Hematopoietic multipotent progenitor cell treated with erythropoietin and hydrocortisone succinate and interleukin-3 and kit ligand, for 17 days (in vitro differentiated cells): ENCODE measurements at places on chromosomes 5 and 9.

- DNase-seq, result no peak
Observed at GRCh38 chr5:135543001-135543484, 7.3 kb upstream of the NEUROG1 start.

GRCh38 chr5:27083449-27084415 is 45.3 kb upstream of the CDH9 start:
- no peak for DNase-seq

- DNase-seq, result no peak
Observed at GRCh38 chr5:96220610-96221390, 212.2 kb downstream of the PCSK1 start.

DNA sequence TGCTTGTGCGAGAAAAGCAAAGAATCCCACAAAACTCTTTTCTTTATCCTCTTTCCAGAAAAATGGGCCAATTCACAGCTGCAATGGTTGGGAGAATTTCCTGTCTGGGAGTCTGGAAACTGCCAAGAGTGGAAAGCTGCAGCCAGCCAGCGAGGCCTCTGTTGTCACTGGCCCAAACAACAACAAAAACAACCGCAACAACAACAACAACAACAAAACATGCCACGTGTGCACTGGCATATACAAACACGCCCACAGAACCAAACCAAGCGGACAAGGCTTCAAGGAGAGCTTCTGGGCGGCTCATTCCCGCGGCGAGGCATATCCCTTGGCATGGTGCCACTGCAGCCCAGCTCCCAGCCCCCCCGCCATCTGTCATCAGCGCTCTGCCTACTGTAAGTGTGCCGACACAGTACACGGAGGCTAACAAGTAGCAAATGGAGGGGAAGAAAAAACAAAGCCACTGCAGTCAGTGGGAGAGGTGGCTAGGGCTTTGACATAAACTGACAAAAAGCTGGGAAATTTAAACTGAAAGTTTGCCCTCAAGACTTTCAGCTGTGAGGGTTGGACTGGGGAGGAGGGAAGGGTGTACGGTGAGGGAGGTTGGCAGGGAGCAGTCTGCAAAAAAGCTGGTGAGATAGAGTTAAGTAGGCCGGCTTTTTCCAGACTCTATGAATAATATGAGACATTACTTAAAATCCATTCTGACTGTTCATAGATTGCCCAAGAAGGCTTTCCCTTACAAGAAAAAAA is 165.0 kb upstream of the ZNF462 start:
- no peak for DNase-seq

GRCh38 chr5:91521334-91521733 is 138.2 kb upstream of the ARRDC3 start:
- no peak for DNase-seq

GRCh38 chr5:156981481-156981880 is 18.5 kb upstream of the TIMD4 start:
- no peak for DNase-seq

DNA sequence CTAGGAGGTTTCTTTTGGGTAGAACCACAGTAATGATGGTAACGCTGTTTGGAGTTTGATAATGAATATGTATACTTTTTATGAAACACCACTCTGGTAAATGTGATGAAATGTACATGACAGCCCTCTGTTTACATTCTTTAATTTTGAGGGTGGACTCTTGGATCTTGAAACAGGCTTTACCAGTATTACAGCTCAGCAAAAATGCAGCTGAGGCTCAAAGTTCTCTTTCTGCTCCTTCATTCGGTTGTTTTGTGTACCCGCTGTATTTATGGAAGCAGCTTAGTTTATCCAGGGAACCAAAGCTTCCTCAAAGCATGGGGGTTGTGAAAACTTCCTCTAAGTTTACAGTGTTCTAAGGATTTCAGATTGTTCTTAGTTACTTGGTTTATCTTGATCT is 11.1 kb downstream of the GAPVD1 start:
- DNase-seq, result peak; percentile 41

DNA sequence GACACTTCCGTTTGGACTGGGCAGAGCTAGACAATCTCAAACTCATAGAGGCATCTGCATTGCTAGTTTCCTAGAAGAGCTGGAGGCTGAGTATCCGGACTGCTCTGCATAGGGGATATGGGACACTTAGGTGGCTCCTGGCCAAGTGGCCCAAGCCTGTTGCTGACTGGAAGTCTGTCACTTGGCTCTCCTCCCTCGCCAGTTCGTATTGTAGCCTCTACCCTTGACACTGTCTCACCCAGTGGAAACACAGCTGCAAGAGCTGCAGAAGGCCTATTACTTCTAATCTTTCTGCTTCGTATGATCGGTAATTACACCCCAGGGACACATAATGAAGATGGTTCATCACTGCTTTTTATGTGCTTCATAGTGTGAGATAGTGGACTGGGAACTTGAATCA is 34.7 kb downstream of the ITGA1 start:
- DNase-seq, result no peak

- no peak for DNase-seq
Observed at GRCh38 chr5:94853120-94853519, 234.7 kb downstream of the SLF1 start.

DNA sequence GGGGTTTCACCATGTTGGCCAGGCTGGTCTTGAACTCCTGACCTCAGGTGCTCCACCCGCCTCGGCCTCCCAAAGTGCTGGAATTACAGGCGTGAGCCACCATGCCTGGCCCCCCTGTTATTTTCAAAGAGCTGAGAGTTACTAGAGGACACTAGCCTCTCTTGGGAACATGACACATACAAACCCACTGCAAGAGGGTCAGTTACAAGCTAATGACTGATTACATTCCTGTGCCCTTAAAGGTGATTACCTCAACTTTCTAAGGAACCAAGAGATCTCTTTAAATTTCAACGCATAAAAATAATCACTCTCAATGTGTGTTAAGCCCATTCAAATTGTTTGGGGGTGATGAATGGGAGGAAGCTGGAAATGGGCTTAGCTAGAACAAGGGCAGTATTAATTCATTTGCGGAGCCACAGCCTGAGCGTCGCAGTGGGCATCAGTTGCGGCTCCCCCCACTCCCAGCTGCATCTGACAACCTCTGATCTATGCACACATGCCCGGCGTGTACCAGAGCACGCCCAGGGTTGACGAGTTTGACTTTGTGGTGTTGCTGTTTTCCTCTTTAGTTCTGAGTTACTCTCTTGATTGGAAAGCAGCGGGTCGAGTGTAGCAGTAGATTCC is 146.9 kb downstream of the GOLPH3 start:
- no peak for DNase-seq

DNA sequence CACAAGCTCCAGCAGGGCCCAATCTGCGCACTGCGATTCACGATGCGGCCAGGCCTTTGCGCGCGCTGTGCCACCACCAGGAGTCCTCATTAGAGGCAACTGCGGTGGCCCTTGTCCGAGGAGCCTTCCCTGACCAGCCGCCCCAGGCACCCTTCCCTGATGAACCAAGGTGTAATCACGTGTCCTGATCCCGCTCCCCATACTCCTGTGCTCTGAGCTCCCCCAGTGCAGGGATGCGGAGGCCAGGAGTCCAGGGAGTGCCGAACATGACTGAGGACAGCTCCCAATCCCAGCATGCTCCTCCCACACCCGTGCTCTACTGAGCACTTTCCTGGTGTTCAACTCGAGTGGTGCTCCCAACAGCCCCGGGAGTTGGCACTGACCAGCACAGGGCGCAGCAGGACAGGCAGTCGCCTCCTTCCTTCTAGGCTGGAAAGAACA is 134.8 kb downstream of the ZNF354C start:
- no peak for DNase-seq

GRCh38 chr9:87594662-87595061 is 97.0 kb downstream of the DAPK1 start:
- DNase-seq, result no peak

DNA sequence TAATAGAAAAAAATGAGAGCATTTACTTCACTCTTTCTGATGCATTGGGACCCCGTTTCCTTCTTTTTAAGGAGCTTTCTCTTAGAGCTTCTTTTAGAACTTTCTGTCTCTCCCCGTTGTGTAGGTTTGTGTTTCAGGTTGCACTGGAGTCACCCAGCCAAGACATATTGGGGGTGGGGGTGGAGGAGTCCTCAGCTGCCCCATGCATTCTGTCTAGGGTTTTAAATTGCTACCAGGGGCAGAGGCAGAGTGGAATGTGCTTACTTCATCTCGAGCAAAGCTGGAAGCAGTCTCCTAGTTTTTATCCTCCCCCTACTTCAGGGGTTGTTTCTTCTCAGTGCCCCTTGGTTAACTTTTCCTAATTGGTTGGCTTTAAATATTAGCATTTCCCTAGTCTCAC is 9.4 kb downstream of the OR2K2 start:
- no peak for DNase-seq

- peak; percentile 49 for DNase-seq
Observed at GRCh38 chr5:96868603-96869371, 7.5 kb upstream of the ERAP2 start.

DNA sequence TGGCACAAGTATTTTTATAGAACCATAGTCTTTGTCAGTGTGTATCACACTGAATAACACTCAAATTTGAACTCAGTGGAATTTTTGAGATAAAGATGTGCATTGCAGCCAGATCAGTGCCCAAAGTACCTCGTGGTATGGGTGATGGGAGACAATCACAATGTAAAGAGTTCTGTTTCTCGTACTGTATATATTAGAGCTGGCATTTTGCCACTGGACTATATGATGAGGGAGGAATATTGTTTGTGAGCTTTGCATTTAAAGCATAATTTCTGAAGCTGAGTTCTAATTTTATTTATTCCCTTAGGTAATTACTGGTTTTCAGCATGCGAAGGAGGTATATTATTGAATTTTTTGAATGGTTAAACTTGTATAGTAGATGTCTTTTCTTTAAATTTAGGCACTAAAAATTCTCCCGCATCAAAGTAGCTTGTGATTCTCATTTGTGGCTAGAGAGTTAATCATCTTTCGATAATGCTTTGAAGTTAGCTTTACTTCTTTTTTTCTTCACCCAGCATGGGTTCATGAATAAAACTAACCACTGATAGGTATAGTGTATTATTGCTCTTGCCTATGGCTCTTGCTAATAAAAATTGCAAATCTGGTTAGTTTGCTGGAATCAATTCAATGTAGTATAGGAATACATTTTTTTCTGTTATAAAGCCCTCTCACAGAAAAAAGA is 43.1 kb downstream of the PAM start:
- no peak for DNase-seq

DNA sequence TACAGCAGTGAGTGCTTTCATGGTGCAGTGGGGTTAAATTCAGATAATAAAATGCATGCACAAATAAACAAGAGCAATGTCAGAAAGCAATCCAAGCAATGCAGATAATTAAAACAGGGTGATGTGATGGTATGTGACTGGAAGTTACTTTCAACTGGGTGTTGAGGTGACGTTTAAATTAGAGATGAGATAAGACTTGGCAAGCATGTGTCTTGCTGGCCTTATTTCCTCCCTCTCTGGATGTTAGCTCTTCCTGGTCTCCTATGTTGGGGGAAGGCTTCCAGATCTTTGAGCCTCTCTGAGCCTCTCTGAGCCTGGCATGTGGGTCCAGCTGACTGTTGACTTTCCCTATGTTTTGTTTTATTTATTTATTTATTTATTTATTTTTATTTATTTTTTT is 54.4 kb downstream of the DOCK2 start:
- no peak for DNase-seq

- no peak for DNase-seq
Observed at GRCh38 chr9:127640908-127641545, 28.9 kb downstream of the STXBP1 start.

DNA sequence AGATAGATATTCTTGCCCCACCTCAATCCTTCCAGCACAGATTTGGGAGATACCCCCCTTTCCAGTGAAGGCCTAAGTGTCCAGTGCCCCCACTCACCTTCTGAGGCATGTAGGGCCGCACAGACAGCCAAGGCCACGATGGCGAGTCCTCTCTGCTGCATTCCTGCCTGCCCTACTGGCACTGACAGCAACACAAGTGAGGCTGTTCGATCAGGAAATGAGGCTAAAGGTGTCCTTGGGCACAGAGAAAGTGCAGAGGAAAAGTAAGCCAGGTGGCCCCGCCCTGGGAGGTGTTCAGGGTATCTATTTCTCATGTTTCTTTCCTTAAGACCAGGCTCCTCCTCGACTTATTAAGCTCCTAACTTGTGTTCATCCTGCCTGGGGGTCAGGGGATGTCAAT is at the start of gene CCL28:
TSS of gene CCL28 (minus strand) at position 236 of the 400 bp plus-strand sequence. CDS start at position 161, 75 bp downstream.
- DNase-seq, result no peak

DNA sequence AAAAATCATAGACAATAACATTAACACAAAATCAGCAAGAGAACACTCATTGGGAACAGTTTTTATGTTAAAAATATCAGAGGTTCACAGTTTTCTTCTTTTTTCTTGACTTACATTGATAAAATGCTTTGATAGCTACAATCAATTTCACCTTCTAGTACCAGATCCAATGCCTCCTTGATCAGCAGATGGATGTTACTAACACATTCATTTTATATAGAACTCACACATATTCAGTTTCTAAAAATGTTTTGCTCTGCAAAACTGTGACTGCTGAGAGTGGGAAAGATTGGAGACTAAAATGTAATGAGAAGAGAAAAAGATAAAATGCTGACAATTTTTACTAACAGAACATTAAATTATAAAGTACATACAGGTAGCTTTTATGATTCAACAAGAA is 143.1 kb downstream of the TTC39B start:
- no peak for DNase-seq

DNA sequence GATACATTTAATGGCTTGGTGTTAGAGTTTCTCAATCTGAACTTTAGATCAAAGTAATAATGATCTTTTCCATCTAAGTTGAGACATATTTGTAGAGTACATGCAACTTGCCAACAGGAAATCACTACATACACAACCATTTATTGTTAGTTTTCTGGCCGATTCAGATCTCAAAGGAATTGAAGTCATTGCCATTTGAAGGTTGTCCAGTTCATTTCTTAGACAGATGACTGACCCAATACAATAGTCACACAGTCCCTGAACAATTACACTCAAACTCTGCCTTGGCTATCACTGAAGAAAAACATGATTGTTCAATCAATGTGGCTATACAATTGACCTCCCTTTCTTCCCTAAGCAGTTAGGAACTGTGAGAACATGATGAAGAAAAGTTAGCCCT is 753.2 kb upstream of the RIOK2 start:
- DNase-seq, result no peak

DNA sequence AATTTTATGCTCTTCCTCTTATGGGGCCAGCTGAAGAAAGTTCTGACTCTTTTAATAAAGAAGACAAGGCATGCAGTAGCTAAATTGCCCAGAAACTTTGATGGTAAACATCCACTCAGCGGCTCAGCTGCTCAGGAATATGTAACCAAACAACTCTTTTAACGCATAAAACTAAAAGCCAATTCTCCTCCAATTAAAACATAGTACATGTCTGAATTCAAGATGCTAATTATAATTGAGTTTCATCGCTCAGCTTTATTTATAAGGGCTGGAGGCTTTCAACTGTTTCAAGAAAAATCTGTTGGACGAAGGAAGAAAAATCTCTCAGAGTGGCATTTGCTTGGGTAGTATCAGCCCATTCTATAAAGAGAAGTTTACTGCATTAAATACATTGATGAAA is 359.5 kb downstream of the PTPRD start:
- DNase-seq, result no peak

DNA sequence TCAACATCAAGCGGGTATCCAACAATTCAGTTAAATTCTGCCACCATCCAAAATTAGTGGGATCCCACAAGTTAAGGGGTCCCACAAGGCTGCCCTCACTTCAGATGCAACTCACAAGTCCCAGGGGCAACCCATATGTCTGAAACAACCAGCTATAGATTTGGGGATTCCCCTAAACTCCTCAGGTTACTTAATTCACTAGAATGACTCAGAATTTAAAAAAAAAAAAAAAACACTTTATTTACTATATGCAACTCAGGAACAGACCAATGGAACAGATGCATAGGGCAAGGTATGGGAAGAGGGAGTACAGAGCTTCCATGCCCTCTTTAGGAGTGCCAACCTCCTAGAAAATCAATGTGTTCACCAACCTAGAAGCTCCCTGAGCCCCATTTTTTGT is 15.1 kb downstream of the AUH start:
- no peak for DNase-seq

GRCh38 chr5:53069626-53070025 is 39.9 kb downstream of the MOCS2 start:
- no peak for DNase-seq
